ENCODE measurements at places on chromosomes 12 and 14.

DNA sequence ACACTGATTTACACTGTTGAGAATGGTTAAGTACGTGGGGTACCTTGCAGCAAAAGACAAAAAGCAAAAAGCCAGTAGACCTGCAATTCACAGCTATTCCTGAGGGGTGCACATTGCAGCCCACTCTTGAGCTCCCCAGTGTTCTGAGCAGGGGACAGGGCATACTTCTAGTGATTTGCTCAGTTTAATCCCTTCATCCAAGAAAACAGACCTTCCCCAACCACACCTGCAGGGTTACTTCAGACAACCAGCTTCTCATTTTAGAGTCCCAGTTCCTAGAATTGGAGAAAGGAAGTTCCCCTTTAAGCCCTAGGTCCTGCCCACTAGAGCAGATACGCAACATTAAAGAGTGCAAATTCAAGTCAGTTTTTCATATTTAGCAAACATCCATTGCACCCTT is 3.6 kb upstream of the WSB2 start:
- DNase-seq, result no peak

- no peak for DNase-seq
Measured at GRCh38 chr12:8603286-8603685, 9.4 kb downstream of the AICDA start.

- DNase-seq, result no peak
Measured at GRCh38 chr14:93891756-93892504, 35.2 kb upstream of the FAM181A start.

DNA sequence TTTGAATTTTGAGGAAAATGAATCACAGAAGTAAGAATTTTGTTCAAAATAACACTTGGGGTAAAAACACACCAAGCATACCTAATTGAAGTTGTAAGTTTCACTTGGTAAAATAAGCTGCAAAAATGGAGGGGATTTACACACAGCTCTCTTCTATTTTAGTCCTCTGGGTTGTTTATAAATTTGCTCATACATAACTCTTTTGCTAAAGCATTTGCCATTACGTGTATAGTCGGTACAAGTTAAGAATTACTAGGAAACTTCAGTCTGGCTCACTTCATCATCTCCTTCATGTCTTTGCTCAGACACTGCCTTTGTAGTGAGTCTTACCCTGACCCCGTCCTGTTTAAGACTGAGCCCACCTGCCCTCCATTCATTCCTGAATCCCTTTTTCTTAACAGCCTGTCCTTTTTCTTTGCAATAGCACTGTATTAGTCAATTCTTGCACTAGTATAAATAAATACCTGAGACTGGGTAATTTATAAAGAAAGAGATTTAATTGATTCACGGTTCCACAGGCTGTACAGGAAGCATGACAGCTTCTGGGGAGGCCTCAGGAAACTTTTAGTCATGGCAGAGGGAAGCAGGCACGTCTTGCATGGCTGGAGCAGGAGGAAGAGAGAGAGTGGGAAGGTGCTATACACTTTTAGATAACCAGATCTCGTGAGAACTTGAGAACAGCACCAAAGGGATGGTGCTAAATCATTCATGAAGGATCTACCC is 451.1 kb downstream of the PCNX1 start:
- no peak for DNase-seq

- DNase-seq, result no peak
Measured at GRCh38 chr14:34030864-34031263, 80.0 kb upstream of the EGLN3 start.

DNA sequence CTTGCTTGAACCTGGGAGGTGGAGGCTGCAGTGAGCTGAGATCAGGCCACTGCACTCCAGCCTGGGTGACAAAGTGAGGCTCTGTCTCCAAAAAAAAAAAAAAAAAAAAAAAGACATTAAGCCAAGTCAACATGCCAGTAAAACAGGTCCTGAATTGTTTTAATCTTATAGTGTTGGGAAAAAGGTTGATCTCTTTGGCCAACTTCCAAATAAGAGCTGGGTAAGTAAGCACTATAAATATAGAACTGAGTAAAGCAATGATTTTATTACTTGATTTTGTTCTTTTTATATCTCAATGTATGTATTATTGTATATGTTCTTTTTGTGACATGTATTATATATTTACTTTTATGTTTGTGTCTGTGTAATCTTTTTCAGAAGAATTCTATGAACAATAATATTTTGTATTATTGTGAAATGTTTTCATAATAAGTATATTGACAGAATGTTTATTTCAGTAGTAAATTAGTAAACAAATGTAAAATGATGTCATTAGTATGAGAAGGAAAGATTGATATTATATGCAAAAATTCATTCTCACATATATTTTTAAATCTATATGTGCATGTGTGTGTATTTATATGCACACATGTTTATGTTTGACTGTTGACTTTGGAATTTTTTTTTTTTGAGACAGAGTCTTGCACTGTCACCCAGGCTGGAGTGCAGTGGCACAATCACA is 9.6 kb upstream of the AKAP6 start:
- no peak for DNase-seq

DNA sequence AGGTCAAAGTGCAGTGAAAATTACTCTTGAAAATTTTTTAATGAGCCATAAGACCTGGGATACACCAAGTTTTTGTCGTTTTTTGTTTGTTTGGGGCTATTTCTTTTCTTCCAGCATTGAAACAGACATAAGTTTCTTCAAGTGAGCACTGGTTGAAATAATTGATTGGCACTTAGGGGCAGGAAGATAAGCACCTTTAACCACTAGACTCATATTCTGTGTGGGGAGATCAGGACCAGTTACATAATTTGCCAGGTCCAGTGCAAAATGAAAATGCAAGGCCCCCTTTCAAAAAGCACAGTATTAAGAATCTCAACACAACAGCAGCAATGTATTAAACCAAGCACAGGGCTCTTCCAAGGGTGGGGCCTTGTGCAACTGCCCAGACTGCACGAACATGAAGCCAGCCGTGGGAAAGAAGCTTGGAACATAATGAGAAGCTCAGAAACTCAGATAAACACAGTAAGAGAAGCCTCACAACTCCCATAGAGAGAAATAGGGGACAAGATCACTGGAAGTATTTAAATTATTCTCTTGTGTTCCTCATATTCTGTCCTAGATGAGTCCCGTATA is 3.2 kb upstream of the TCP11L2 start:
- DNase-seq, result no peak

- no peak for DNase-seq
Measured at GRCh38 chr12:108700833-108701541, 30.3 kb downstream of the CORO1C start.

DNA sequence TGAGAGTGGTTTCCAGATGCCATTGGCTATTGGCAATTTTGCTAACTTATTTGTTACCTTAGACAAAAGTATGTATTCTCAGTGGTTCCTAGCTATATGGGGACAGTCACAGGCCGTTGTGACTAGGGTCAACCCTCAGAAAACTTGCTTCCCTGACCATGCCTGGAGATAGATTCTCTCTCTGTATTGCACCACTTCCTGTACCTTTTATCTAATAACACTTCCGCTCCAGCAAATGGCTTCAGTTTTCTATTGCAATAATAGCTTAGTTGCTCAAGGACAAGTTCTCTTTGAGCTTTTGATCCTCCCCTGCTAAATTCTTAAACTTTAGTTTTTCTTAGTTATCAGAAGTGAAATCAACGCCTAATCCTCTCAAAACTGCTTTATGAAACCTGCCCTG is 338.0 kb downstream of the RMST start:
- DNase-seq, result no peak

DNA sequence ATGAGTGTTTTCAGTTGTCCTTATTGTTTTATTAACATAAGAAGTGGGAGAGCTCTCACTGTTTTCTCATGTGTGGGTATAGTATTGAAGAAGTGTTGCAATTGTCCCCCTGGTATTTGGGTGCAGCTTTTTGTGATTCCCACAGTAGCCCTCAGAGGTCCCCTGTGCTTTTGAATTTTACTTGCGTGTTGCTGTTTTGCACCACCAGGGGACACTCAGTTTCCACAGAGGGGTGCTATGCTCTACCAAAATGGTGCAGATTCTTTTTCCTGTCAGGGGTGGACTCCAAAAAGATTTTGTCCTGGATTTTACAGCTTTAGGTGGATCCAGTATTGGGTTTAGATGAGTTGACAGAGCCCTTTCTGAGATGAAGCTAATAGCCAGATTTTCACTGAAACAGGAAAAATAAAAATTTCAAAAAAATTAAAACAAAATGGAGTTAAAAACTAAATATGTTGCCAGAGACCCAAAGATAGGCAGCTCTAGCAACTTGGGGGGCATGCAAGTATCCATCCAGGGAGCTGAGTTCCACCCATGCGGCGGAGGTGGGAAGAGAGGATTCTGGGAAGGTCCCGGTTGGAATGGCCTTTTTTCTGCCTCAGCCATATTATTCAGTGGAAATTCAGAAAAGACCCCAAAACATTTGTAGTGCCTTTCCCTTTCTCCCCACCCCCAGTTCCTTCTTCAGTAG is 50.2 kb downstream of the TTLL5 start:
- DNase-seq, result no peak

DNA sequence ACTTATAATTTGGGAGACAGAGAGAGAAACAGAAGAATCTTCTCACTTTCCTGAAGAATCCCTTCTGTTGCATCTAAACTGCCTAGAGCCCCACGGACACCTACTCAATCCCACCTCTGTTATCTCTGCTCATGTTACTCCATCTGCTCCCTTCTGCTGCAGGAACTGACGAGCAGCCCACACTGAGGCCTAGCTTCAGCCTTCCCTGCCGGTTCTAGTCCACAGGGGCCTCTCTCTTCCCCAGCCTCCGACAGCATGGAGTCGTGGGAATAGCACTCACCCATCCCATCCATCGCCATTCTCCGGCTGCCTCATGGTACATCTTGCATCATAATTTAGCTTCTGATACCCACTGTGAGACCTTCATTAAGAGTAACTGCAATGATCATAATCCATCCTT is 4.0 kb downstream of the RAB15 start:
- no peak for DNase-seq

DNA sequence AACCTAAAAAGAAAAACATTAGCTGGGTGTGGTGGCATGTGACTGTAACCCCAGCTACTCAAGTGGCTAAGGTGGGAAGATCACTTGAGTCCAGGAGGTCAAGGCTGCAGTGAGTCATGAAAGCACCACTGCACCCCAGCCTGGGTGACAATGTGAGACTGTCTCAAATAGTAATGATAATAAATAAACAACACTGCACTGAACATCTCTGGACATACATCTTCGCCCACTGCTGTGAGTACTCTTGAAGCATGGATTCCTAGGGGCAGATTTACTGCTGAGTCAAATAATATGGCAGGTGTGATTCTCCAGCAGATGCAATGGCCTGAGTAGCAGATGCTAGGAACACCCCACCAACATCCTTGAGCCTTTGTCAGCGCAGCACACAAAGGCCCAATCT is 23.6 kb downstream of the ABCB9 start:
- DNase-seq, result no peak

GRCh38 chr14:106845286-106846087 is 1319.1 kb downstream of the TMEM121 start:
- no peak for DNase-seq

GRCh38 chr12:116538076-116538591 is 21.0 kb upstream of the MAP1LC3B2 start:
- DNase-seq, result no peak

DNA sequence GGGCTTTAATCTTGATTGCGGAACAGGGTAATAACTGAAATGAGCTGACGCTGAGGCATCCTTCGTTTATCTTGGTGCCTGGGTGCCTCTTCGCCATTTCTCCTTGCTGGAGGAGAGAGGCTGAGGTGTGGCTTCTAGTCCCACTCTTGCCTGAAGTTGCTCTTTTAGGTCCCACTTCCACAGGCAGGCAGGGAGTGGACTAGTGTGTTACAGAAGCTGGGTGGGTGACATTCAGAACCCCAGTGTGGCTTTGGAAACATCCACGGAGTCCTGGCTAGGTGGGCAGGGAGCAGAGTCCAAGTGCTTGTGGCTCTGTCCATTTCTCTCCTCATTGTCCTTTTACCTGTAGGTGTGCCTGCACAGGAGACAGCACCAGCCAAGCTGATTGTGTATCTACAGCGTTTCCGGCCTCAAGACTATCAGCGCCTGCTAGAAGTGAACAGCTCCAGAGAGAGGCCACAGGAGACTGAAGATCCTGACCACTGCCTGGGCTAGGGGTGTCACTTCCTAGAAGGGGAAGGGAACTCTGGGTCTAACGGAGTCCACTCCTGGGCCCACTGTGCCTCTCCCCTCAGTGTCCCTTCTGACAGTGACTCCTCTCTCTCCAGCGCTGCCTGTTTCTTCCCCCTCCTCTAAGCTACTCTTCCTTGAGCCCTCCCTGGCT is 2.4 kb downstream of the THTPA start:
- DNase-seq, result no peak

GRCh38 chr14:97641827-97642226 is 844.6 kb downstream of the VRK1 start:
- no peak for DNase-seq

- no peak for DNase-seq
Measured at GRCh38 chr12:108254030-108254429, 85.1 kb downstream of the CMKLR1 start.

DNA sequence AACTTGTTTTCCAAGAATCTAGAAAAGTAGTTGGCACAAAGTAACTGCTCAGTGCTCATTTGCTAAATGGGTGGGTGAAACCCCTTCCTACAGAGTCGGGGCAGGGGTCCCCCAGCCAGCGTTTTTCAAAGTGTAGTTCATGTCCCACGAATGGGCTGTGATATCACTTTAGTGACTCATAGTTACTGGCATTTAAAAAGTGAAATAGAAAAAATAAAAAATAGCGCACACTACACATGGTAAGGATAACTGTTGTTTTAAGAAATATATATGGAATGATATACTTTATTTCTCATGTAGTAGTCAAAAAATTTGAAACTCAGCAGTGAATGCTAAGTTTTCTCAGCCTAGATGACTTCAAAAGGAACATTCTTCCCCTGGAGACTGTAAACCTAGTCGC is 250.4 kb downstream of the CHST11 start:
- no peak for DNase-seq

GRCh38 chr12:56931474-56931978 is 2.7 kb downstream of the SDR9C7 start:
- DNase-seq, result no peak
